ENCODE measurements at places on chromosomes 1 and 21.

GRCh38 chr21:24023402-24023801, 1583.9 kb downstream of the MRPL39 start:
- no peak for DNase-seq

- DNase-seq: no peak
Measured at GRCh38 chr1:239633432-239633831, 247.1 kb downstream of the CHRM3 start.

DNA sequence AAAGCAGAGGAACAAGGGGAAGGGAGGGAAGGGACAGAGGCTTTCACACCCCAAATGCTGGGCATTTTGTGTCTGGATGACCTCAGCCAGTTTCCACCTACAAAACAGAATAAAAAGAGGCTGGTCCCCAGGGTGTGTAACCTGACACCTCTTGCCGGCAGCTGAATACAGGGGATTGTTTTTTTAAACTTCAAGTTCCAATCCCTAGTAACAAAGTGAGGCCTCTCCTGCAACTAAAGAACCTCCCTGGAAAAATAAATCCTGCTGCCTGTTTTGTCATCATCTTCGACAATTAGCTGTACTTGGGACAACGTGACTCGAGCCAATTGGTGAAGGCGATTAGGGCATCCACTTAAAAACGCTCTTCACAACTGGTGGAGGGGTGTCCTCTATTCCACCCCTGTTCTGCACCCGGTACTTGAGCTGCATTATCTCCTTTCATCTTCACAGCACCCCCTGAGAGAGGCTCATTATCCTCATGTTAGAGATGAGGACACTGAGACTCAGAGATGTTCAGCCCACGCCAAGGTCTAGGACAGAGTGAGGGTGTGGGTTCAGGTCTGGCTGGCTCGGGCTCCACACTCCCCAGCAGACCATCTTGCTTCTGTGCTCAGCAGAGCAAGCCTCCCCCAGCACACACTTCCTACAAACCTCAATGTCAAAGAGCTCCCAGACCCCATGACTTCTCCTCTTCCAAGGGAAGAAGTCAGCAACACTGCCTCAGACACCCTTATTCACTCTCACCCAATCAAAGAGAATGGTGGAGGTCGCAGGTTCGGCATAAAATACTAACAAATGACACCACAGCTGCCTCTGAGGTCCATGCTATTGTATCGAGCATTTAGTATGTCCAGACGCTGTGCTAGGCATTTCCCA, 15.2 kb downstream of the ITPKB start:
- no peak for DNase-seq

DNA sequence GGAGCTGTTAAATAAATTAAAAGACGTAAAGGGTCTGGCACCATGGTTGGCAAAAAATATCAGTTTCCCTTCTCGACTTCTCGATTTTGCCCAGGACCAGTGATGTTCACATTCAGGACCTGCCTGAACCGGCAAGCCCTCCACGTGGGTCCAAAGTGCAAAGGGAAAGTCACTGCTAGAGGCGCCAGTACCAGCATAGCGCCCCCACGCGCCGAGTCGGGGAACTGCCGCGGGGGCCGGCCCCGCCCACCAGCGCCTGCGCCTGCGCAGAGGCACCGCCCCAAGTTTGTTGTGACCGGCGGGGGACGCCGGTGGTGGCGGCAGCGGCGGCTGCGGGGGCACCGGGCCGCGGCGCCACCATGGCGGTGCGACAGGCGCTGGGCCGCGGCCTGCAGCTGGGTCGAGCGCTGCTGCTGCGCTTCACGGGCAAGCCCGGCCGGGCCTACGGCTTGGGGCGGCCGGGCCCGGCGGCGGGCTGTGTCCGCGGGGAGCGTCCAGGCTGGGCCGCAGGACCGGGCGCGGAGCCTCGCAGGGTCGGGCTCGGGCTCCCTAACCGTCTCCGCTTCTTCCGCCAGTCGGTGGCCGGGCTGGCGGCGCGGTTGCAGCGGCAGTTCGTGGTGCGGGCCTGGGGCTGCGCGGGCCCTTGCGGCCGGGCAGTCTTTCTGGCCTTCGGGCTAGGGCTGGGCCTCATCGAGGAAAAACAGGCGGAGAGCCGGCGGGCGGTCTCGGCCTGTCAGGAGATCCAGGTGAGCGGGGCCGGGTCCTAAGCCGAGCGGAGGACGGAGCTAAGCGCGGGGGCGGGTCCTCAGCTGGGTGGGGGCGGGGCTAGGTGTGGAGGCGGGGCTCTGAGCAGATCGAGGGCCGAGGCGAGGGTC, at the start of gene PINK1:
TSS of gene PINK1 (plus strand) at position 269 of the 875 bp plus-strand sequence. CDS start at position 360, 91 bp downstream.
- DNase-seq: peak; percentile 83

DNA sequence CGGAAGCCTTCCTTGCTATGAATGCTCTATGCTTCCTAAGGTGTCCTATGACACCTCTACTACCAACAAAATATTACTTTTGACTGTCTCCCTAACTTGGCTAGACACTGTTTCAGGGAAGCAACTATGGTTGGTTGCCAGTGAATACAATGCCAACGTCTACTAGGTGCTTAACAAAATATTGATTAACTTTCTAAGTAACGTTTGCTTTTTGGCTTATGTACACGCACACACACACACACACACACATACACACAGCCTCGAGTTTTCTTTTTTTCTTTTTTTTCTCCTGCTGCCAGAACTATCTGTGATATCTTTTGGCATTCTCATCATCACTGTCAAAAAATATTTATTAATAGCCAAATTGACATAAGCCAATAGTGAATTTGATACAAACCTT, 864.0 kb downstream of the PLA2G4A start:
- DNase-seq: no peak

DNA sequence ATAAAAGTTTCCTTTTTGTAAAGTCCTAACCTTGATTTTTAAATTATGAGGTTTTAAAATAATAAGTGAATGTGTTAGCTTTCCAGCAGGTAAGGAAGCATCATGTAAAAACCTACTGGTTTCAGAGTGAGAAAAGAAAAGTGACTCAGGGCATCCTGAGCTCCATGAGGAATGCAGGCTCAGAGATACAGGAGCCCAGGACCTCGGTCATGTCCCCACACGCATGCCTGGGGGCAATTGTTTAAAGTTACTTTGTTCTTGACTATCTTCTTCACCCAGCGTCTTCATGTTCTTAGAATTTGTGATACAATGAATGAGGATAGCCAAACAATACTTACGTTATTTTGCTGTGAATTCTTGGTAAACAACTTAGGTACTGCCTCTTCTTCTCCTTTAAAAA, 117.4 kb upstream of the PLPPR5 start:
- DNase-seq: no peak

- DNase-seq: no peak
Measured at GRCh38 chr1:205319081-205320018, 2.2 kb downstream of the NUAK2 start.

DNA sequence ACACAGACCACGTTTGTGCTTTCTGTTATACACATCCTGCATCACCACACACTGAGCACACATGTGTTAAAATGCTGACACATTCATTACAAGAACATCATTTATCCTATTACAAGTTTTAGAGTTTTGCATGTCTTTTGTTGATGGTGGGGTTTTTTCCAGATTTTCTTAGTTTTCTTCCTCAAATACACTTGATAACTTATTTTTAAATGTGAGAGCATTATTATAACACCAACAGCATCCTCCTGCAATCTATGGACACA, 67.3 kb downstream of the TGFBR3 start:
- DNase-seq: no peak

- peak; percentile 89 for DNase-seq
Measured at GRCh38 chr1:211259638-211260126, 516 bp downstream of the RCOR3 start.

GRCh38 chr21:32240851-32241687, 37.8 kb downstream of the MIS18A start:
- no peak for DNase-seq

DNA sequence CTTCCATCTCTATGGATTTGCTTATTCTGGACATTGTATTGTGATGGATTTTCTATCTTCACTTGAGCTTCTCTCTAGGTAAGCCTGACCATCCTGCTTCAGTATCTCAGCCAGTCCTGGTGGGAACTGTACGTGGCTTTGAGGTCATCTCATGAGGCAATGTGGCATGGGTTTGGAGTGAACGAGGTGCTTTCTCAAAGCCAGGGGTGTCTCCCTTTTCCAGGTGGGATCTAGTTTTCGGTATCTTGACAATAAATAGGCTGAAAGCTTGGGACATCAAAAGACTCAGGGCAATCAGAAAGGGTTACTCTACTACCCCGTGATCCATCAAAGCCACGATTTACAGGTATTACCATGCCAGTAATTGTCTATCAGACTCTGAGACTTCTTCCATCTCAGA, 40.8 kb downstream of the AZIN2 start:
- no peak for DNase-seq

DNA sequence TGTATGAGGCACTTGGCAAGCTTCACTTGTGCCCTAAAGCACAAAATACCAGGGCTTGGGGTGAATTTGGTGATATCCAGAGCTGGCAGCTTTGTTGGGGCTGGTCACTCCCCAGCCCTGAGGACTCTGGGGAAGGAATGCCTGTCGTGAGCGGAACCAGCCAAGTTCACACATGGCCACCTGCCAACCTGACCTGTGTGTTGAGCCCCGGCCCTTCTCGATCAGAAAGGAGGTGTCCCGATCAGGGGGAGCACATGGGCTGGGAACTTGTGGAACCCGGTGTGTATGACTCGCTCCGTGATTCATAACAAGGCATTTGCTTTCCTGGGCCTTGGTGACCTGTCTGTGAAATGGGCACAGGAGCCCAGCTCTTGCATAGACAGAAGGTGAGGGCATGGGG, 43.1 kb downstream of the AGPAT3 start:
- no peak for DNase-seq

- no peak for DNase-seq
Measured at GRCh38 chr1:19443326-19443725, 42.0 kb downstream of the CAPZB start.
